ENCODE measurements at places on chromosomes 11 and 22.

DNA sequence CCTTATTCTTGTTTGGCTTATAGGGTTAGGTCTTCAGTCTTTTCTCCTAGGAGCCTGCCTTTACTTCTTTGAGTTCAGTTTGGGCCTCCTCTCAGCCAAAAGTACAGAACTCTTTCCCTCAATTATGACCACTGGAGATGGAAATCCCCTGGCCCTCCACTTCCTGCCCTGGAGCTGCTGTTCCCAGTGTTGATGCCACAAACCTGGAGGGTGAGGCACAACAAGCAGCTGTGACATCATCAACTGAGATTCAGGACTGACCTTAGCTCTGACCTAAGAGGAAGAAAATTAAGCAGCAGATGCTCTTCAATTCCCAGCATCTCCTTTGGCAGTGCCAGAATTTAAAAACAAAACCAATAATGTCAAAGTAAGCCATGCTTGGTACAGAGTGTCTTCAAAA lies 3.0 kb downstream of the ABTB2 start:
- no peak for DNase-seq

DNA sequence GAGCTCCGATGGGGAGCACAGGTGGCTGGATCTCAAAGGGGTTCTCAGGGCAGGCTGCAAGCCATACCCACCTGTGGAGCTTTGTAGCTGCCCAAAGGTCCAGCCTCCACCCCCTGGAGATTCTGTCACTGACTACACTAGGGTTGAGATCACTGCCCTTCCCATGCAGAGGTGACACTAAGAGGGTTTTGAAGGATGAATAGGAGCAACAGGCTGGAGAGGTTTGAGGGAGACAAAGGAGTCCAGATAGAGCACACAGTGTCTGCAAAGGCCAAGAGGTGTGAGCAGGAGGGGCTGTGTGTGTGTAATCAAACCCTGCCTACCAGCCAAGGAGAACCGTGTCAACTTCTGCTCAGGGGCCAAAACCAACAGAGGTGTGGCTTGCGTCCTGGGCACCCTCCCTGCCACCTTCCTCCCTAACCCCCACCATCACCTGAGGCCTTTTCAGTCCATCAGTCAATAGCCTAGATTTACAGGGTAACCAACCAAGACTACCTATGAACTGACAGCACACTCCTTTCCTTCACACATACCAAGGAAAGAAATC lies 43.0 kb upstream of the WNT11 start:
- DNase-seq: no peak

- no peak for DNase-seq
These were observed 4.9 kb downstream of the LMO1 start for GRCh38 chr11:8258784-8259183.

GRCh38 chr22:38944653-38945052 lies 12.8 kb upstream of the APOBEC3A start:
- no peak for DNase-seq

DNA sequence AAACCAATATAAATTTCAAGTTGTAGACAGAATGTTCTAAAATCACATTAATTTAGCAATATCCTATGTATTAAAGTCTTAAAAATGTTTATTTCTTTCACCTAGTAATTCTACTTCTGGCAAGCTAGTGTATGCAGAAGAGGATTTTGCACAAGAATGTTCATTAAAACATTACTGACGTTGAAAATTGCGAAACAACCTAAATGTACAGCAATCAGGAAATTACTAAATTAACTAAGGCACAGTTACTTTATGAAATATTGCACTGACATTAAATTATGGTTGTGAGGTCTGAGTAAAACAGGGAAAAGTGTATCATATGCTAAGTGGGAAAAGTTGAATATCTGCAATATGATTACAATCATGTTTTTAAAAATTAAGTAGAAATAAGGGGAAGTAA lies 4.1 kb downstream of the SLC36A4 start:
- no peak for DNase-seq

DNA sequence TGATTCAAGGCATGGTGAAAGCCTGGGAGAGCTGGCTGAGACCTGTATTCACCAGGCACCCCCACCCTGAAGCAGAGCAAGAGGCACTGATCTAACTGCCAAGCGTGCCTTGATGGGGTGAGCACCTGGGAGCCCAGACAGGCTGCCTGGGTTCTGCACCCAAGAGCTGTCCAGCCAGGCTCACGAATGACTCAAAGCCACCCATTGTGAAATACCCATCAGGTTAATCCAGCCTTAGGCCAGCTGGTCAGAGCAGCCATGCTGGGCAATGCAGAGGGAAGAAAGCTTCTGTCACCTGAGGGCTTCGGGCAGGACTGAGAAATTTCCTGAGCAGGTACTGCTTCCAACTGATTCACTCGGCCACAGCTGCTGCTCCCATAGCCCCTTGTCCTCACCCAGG lies 22.1 kb downstream of the THOC5 start:
- DNase-seq: no peak

DNA sequence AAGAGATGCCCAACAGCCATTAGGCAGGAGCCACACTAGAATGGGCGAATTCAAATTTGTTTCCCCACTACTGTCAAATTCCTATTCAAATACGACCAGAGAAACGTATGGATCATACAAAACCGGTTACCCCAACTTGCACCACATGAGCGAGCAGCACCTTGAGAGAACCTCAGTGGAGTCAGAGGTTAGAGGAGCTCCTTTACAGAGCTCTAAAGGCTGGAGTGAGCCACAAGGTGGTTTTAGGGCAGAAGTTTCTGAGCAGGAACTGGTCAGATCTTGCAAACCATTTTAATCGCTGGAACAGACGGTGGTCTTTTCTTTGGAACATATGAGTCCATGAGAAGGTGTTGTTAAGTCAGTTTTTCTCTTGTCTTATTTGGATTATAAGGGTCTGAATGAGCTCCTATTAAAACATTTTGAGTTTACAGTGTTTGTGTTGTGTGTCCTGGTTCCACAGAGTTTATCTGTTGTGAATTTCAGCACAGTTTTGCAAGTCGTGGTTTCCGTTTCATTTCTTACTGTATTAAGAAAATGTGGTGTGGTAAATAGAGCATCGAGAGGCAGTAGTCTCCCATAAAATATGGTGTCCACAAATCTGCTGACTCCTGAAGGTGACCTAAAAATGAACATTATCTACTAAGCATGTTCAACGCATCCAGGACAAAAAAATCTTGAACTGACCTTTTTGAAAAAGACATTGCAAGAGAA lies 471.7 kb downstream of the NTM start:
- DNase-seq: no peak

DNA sequence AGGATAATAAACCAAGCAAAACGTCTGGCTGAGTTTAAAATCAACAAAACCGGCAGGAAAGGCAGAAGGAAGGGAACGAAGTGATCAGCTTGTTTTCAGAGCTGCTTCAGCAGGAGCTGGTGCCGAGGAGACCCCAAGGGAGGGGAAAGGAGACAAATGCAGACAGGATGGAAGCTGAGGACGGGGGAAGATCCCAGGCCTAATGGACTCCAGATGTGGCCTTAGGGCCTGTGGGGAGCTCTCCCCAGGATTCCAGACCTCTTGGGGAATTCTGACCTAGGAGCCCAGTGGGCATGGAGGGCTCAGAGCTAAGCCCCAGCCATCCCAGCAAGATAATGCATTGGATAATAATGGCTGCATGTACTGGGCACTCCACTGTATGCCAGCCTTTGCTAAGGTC lies 211.4 kb upstream of the NARS2 start:
- no peak for DNase-seq

DNA sequence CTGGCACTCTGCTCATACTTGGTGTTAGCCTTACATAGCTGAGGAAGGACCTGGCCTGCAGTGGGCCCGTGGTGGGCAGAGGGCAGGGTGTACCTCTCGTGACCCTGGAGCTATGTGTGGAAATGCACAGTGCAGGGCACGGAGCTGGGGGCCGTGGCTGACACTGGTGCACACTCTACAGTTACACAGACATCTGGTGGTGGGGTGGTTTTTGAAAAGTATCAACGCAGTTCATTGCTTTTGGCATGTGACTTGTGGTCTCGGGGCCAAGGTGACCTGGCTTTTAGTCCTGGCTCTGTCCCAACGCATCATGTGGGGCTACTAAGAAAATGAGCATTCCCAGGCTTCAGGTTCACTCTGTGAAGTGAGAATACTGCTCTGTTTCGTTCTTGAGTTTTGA lies 553.6 kb downstream of the NTM start:
- no peak for DNase-seq

DNA sequence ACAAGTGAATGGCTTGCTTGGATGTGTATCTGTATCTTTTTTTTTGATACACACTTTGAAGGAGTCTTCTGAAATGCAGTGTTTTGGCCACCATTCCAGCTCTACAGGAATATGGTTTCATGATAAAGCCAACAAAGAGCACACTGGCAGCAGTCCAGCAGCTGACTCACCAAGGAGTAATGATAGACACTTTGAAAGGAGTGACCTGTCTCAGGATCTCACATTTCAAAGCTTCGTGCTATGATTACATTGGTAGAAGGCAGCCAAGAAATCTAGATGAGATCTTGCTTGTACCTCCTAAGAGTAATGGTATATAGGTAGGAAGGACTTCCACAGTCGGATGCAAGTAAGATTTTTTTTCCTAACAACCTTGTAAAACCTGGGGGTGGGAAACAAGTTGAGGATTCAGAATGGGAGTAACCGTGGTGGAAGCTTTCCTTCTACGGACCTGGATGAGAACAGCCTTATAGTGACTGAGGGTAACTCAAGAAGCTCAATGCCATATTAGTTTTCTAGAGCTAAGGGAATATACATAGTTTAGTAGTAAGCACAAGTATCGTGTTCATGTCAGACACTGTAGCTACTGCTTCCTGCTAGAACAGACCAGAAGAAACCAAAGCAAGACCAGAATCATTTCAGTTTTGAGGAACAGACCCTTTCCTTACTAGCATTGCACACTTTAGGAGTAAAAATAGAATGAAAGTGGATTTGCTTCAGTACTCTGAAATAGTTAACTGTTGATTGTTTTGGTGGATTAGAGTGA lies 25.0 kb downstream of the MTMR3 start:
- no peak for DNase-seq

- no peak for DNase-seq
These were observed 18.8 kb downstream of the SNX19 start for GRCh38 chr11:130897262-130898182.

DNA sequence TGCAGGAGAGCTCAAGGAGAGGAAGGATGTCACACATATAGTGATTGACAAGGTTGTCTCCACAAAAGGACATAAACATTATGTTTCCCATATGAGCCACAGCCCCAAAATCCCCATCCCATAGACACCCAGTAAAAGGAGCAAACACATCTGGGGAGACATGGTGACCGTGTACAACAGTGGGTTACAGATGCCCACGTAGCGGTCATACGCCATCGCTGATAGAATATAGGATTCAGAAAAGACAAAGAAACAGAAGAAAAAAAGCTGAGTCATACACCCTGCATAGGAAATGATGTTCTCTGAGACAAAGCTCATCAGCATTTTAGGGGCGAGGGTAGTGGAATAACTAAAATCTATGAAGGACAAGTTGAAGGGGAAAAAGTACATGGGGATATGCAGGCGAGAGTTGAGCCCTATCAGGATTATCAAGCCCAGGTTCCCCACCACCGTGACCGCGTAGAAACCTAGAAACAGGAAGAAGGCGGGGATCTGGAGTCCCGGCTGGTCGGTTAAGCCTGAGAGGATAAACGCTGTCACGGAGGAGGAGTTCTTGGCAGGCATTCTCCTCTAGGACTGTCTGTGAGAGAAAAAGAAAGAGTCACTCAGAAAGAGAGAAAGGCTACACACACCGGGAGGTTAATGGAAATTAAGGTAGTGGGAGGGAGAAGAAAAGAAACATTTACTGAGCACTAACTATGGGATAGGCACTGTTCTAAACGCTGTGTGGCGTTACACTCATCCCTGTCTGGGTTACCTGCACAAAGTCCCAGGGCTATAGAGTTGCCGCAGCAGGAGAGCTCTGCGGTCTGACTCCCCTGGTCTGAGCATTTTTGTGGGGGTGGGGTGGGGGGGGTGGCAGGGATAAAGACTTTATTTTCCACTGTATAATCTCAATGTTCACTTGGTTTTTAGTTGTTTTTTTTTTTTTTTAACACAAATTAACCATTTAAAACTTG lies 36.1 kb upstream of the OR8B8 start:
- DNase-seq: no peak

GRCh38 chr22:47618180-47619010 lies 855.9 kb downstream of the TBC1D22A start:
- DNase-seq: no peak

GRCh38 chr22:19002684-19003038 lies 66.6 kb upstream of the PRODH start:
- no peak for DNase-seq

DNA sequence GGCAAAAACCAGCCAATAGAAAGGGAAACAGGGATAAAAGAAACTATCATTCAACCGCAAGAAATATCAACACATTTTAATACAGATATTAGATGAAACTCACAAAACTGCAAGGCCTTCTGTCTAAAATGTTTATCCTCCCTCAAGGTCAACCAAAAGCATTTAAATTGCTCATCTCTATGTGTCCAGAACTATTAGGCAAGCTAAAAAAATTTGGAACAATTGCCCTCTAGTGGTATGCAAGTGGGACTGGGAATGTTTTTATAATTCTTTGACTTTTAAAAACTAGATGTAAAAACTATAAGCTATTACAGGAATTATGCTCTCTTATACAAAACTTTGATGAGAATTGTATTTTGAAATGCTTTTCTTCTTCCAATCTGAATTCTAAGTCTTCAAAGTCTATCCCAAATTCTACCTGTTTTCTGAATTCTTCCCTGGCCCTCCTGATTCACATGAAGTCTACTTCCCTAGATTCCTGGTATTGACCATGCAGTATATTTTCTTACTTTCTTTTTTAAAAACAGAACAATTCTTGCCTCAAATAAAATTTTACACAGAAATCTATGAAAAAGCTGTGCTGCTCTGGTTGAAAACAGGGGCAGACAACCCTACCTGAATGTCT lies 4.9 kb downstream of the CWC15 start:
- DNase-seq: no peak

DNA sequence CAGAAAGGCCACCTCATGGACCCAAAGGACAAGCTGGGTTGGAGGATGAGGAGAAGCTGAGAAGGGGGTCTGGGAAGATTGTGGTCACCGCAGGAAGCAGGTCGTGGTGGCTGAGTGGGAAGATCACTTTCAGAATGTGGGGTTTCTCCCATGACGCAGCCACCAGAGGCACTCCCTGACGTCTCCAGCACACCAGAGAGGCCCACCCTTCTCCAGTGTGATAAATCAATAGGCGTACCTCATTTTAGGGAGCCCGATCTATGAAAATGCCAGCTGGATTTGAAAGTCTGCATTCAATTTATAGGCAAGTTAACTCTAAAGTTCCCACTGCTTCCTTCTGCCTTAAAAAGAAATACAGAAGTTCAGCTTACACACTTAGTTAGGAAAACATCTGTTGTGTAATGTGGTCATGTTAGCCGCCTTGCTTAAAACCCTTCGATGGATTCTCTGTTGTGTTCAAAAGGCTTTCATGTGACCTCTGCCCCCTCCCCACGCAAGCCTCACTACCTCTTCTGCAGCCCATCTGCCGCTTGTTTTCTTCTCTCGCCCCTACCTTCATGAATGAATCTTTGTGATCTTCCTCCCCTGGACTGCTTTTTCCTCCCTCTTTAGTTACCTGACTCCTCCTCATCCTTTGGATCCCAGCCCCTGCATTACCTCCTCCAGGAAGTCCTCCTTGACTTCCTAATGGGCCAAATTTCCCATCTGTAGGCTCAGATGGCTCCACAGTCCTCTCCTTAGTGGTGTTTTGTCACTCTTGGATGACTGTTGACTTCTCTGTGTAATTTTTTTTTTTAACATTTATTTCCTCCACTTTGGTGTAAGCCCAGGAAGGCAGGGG lies 10.7 kb downstream of the TSPAN18 start:
- DNase-seq: no peak

- no peak for DNase-seq
These were observed 15.9 kb downstream of the IL10RA start for GRCh38 chr11:118002010-118002540.

Measured in stimulated activated CD4-positive, alpha-beta T cell treated with anti-CD3 and anti-CD28 coated beads, Interleukin-1b, Interleukin-23, amount 100 ng/mL, for 1 hour (primary cell).